ENCODE measurements at places on chromosomes 2 and 18. TPM values are rescaled to one million over a fixed set of nuclear protein-coding genes. Genes with fewer than 3 reads are reported as not detected.

DNA sequence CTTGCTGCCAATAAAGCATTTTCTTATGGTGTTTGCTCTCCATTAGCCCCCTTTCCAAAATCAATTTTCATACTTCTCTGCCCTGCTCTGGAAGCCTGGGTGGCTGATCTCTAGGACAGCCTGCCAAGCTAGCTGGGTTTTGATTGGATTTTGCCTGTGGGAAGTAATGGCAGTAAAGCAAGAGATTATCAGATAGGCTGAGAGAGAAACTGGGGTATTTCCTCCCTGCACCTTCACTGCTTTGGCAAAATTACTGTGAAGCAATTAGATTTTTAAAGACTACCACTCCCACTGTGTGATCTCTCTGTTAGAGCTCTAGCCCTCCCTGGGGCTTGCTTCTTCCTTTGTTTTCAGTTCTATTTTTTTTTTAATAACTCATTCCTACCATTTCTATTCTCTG lies 223.8 kb downstream of the DLGAP1 start:
- DNase-seq = no peak

- no peak for DNase-seq
These were observed 72.2 kb downstream of the PDK1 start for GRCh38 chr2:172628085-172628484.

- DNase-seq = peak; percentile 10
These were observed 32.1 kb downstream of the RPRD1A start for GRCh38 chr18:36035253-36035652.

Gene SAP130
- total RNA-seq = 42.0 TPM

- no peak for DNase-seq
These were observed 175.2 kb upstream of the HDAC4 start for GRCh38 chr2:239575931-239576445.

All from stomach (tissue), 19 donors.